ENCODE measurements at places on chromosomes 16 and 17. TPM values are rescaled to one million over a fixed set of nuclear protein-coding genes. Genes with fewer than 3 reads are reported as not detected.

The C16orf54 gene
- polyA plus RNA-seq: not detected

The WFDC1 gene
- not detected for polyA plus RNA-seq

DNA sequence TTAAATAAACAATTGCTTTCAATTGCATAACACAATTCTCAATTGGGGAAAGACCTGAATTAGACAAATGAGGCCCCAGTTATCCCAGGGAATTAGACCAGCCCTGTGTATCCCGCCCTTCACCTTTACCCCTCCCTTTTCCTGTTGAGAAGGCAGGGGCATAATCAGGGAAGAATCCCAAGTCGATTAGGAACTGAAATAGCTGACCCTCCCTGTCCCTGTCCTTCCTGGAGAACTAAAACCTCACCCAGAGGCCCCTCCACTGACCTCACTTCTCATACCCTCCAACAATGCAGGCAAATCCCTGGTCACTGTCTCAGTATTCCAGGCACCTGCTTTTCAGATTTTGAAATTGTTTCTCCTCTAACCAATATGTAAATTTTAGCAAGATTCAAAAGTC is 165.4 kb upstream of the CDH11 start:
- no peak for DNase-seq

- DNase-seq: no peak
Measured at GRCh38 chr16:52265446-52265861, 281.5 kb downstream of the TOX3 start.

DNA sequence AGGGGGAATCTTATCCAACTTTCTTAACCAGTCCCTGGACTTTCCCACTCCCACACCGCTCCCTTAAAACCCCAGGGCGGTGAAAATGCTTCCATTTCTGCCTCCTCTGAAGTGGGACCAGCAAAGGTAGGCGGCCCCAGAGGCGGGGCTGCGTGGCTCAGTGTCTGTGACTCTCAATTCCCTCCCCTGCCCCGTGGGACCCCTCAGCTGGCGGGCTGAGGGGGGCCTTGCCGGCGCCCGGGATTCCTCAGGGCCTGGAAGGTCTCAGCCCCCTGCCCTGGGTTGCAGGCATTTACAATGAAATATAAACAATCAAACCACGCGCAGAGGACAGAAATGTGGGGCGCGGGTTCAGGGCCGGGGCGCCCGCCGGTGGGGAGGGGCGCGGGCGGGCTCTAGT is 3.6 kb downstream of the SOST start:
- DNase-seq: no peak

DNA sequence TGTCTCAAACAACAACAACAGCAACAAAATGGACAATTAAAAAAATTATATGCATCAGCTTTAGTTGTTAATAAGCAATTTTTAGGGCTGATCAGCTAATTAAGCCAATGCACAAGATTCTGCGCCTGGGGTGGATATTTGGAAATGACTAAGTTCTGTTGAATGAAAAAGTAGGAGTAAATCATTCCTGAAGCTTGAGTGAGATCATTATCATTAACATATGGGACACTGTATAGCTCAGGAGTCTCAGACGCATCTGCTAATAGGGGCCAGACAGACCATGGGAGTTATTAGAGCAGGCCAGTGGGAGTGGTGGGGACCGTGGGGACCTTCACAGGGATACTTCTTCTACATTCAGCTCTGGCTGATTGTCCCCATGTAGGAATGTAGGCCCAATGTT is 22.8 kb downstream of the IRX5 start:
- DNase-seq: no peak

Measured in A549 (cell line).